Thoracic aorta (tissue), 2 donors: ENCODE measurements at places on chromosomes 1 and 21. TPM values are rescaled to one million over a fixed set of nuclear protein-coding genes. Genes with fewer than 3 reads are reported as not detected.

DNA sequence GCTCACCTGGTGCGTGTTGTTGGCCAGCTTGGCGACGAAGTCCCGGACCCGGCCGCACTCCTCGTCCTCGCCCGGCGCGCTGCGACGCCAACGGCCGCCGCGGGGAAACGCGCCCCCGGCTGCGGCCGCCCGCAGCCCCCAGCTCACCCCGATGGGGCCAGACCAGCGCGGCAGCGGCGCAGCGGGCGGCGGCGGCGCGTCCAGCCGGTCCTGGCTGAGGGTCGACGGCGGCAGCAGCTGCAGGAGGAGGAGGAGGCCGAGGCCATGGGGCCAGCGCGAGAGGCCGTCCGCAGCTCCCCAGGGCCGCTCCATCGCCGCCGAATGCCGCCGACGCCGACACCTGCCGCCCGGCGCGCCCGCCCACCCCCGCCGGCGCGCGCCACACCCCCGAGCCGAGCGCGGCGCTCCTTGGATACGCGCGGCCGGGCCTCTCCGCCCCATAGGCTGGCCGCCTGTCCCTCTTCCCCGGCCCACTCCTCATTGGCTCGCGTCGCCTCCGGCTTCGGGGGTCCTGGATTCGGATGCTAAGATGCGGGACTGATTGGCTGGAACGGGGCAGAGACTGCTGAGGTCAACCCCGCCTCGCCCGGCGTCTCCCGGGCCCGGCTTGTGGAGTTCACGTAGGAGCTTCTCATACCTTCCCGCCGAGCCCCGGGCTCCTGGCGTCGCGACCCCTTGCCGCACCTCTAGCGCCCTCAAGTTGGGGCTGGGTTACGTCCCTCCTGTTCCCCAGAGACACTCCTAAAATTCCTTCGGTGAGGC is at the start of gene SORT1:
SORT1 (minus strand) TSS at position 338 of the 762 bp plus-strand sequence; CDS start at position 312, 26 bp downstream.
- DNase-seq: peak; percentile 65

DNA sequence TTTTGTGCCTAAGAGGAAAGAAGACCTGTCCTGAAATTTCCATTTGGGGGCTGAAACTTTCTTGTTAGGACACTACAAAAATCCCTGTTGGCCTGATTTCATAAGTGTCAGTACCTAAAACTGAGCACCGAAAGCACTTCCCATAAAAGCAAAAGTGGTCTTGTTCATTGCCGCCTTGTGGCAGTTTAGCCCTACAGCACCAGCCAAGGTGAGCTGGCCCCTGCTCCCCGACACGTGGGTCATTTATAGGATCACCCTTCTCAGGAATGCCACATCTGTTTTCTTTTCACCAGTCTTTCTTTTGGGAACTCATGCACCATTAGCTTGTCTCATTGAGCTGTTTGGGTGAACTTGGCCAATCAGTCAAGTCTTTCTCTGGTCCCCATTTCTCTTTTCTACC is 155.8 kb upstream of the KAZN start:
- DNase-seq: no peak

DNA sequence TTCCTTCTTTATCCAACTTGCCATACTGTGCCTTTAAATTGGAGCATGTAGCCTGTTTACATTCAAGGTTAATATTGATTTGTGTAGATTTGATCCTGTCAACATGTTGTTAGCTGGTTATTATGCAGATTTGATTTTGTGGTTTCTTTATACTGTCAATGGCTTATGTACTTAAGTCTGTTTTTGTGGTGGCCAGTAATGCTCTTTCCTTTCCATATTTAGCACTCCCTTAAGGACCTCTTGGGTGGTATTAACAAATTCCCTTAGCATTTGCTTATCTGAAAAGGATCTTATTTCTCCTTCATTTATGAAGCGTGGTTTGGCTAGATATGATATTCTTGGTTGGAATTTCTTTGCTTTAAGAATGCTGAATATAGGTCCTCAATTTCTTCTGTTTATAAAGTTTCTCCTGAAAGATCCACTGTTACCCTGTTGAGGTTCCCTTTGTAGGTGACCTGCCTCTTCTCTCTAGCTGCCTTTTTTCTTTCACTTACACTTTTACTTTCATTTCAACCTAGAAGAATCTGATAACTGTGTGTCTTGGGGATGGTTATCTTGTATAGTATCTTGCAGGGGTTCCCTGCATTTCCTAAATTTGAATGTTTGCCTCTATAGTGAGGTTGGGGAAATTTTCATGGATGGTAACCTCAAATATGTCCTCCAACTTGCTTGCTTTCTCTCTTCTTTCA is 86.9 kb upstream of the NEGR1 start:
- no peak for DNase-seq

DNA sequence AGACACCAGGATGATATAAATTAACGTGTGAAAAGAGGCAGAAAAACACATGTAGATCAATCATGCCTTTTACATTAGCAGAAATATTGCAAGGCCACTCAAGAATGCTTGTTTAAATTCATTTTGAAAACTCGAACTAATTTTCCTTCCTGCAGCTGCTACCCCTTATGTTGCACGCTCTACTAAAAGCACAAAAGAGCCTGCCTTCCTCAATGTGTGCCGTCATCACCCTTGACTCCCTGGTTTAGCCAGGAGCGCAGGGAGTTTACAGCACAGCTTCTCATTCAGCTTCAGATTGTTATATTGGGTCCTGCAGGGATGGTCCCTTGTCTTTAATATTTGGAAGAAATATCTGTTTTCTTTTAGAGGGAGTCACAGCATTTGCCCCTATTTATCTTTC is 10.1 kb upstream of the ST6GALNAC5 start:
- DNase-seq: no peak

The RBM11 gene
- total RNA-seq: 1.5 TPM

The B3GALT5 gene
- total RNA-seq: not detected

- DNase-seq: no peak
These were observed 21.1 kb downstream of the C2CD2 start for GRCh38 chr21:41932576-41933312.
